Pericardium fibroblast (primary cell): ENCODE measurements at places on chromosomes 1 and 21. TPM values are rescaled to one million over a fixed set of nuclear protein-coding genes. Genes with fewer than 3 reads are reported as not detected.

Gene NBPF6
- not detected in 2 replicates for total RNA-seq

Gene PTPRC
- not detected in 2 replicates for total RNA-seq

Gene PLA2G2F
- total RNA-seq = not detected in 2 replicates

Gene TAL1
- total RNA-seq = not detected in 2 replicates

Gene FAM163A
- total RNA-seq = not detected in 2 replicates

Gene FAM177B
- total RNA-seq = not detected in 2 replicates

Gene ARHGEF16
- total RNA-seq = 0.23 TPM in 1 of 2 replicates, not detected in the other
